NCI-H2029 treated with DMSO at 0.1 percent for 48 hours (cell line): ENCODE measurements at places on chromosomes 11 and 22.

DNA sequence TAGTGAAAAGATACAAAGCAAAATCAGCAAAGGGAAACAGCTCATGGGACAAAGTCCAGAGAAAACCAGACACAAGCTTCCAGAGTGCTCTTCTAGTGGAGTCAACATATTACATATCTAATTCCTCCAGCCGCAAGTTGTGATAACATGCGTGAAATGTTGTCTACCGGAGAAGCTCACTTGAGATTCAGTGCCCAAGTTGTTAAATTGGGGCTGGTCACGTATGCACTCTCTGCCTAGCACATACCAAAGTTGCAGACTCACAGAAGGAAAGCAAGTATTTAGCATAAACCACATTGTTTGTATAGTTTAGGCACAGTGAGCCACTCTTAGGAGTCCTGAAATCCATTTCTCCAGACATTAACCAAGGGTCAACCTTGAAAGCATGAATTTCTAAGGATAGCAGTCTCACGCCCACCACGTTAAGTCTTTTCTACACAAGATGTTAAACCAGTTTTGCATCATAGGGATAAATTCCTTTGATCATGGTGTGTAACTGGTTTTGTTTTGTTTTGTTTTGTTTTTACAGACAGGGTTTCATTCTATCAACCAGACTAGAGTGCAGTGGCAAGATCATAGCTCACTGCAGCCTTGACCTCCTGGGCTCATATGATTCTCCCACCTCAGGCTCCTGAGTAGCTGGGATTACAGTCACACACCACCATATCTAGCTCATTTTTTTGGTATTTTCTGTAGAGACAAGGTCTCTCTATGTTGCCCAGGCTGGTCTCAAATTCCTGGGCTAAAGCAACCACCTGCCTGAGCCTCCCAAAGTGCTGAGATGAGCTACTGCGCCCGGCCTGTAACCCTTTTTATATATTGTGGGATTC is 39.5 kb upstream of the EP300 start:
- DNase-seq = no peak

DNA sequence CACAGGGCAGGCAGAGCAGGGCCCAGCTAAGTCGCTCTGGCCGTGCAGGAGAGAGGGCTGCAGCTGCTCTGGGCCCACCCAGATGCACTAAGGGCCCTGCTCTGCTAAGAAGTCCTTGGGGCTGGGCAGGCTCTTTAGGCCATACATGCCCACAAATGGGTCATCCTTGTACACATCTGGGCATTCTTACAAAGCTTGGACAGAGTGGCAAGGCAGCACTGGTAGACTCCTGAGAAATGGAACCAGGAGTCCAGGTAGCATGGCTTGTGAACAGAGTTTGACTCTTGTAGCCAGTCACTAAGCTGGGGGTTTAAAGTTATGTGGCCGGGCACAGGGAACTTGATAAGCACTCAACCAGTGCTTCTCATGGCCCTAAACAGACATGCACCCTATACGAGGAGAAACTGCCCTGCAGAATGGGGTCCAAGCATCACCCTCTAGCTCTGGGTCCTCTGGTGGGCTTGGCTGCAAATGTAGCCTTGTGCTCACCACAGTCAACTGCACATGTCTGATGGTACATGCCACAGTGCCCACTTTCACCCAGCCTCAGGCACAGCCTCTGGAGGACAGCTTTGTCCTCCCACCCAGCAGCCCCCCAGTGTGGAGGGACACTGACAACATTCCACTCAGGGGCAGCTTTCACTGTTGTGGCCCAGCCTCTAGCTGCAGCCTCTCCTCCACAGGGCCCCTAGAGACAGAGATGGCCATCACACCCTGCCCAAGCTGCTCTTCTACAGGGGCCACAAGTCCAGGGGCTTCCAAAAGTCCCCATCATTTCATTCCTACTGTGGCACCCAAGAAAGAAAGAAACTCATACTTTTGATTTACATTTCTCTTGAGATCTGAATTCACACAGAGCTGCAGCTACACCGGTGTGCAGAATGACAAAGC is 75.2 kb downstream of the DGCR2 start:
- DNase-seq = no peak

DNA sequence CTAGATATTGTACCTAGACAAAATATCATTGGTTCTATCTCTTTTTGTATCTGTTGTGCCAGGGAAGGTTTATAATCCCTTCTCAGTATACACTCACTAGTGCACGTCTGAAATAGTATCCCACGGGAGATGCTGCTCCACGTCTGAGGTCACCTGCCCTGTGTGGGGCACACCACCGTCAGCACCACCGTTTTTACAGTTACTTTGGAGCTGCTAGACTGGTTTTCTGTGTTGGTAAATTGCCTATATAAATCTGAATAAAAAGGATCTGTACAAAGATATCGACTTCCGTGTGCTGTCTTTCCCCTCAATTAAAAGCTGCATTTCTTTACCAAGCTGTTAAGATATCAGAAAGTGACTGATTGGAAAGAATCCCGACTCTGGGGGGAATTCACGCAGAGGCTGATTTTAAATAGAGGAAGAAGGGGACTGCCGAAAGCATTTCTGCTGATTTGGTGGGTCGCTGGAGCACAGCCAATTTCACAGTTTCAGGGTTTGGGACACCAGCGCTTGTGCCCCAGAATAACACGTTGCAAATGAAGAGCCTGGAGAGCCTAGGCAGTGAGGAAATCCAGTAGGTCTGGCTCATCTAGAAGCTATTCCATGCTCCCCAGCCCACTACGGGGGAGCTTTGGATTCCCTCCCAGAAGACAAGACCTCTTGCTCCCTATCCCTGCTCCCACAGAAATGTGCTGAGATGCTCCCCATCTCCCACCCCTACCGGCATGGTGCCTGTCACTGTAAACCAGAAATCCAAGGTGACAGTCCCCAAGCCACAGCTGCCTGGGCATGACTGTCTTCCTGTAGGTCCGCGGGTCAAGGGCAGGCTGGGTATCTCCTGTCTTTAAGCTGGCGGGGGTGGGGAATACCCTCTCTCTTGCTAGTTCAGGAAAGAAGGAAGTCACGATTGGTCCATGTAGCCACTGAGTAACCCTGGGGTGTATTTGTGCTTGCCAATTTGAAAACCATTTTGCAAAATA is 12.7 kb upstream of the MYO18B start:
- no peak for DNase-seq

DNA sequence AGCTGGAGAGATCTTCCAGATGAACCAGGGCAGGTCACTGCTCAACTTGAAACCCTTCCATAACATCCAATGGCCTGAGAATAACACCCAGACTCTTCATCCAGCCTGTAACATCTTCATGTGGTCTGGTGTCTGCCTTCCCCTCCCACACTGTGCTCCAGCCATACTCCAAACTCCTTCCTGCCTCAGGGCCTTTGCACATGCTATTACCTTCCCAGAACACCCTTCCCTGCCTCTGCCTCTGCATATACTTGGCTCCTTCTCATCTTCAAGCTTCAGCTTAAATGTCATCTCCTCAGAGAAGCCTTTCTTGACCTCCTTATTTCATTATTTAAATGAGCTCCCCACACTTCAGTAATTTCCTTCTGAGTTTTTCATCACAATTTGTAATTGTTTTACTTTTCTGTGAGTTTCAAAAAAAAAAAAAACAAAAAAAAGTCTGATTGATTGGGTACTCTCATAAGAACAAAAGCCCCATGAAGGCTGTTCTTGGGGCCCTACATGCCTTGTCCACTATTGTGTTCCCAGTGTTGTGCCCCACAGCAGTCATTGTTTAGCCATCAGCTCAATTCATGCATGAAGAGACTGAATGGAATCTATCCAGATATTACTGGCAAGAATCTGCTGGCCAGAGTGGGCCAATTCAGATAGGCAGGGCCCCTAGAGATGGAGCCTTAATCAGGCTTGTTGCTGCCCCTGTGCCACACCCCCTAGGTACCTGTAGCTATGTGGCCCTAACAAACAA is 22.1 kb downstream of the LMO1 start:
- no peak for DNase-seq

GRCh38 chr11:86214710-86215109 is 29.8 kb upstream of the EED start:
- DNase-seq = no peak

DNA sequence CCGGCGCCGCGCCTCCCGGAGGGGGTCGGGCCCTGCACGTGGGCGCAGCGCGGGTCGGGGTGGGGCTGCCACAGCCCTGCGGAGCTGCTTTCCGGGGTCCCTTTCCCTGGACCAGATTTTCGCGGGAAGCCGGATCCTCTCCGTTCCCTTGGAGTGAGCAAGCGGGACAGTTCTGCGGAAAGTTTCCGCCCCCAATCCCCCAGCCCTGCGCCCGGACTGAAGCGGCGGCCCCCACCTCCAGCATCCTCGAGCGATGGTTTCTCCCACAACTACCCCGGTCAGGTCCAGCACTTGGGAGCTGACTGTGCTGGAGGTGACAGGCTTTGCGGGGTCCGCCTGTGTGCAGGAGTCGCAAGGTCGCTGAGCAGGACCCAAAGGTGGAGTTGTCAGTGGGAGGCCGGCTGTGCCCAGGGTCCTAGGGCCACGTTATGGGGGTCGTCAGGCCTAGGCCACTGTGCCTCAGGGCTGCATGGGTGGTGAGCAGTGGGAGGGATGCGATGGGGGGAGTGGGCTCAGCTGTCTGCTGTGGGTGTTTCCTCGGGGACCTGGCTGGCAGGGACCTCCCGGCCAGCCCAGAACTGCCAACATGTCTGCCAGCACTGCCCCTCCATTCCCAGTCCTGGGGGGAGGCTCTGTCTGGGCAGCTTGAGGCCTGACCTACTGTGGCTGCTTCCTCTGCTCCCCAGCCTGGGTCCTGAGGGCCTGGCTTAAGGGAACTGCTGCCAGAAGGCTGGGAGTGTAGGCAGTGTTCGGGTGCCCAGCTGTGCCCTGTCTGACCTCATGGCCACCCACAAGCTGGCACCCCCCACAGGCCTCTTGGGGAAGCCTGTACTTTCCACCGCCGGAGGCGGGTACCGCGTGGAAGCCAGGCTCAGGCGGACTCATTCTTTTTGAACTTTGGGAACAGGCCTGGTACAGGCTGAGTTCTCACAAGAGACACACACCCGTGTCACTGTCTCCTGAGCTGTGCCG is 726 bp downstream of the ST3GAL4 start:
- no peak for DNase-seq

DNA sequence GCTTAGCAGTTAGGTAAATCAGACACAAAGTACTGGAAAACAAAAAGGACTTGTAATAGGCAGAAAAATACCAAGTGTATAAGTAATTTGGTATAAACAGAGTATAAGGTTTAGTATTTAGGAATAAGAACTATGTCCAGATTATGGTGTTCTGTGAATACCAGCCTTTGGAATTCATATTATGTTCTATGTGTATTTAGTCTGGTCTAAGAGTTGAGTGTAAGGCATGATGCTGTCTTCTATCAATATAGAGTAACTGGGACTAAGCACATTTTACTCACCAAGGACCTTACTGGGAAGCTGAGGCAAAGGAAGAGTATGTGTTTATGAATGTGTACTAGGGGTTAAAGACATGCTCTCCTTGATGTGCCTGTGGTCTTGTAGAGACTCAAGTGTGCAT is 9.5 kb downstream of the SDHD start:
- no peak for DNase-seq

GRCh38 chr22:37502342-37503182 is 16.4 kb upstream of the MFNG start:
- DNase-seq = no peak
